ENCODE measurements at places on chromosomes 6 and 20.

GRCh38 chr6:53896196-53896595 is 101.4 kb downstream of the LRRC1 start:
- no peak for DNase-seq

- DNase-seq = no peak
Observed at GRCh38 chr6:1608222-1609040, 1.3 kb upstream of the FOXC1 start.

- DNase-seq = no peak
Observed at GRCh38 chr6:52164319-52165094, 21.7 kb upstream of the IL17A start.

DNA sequence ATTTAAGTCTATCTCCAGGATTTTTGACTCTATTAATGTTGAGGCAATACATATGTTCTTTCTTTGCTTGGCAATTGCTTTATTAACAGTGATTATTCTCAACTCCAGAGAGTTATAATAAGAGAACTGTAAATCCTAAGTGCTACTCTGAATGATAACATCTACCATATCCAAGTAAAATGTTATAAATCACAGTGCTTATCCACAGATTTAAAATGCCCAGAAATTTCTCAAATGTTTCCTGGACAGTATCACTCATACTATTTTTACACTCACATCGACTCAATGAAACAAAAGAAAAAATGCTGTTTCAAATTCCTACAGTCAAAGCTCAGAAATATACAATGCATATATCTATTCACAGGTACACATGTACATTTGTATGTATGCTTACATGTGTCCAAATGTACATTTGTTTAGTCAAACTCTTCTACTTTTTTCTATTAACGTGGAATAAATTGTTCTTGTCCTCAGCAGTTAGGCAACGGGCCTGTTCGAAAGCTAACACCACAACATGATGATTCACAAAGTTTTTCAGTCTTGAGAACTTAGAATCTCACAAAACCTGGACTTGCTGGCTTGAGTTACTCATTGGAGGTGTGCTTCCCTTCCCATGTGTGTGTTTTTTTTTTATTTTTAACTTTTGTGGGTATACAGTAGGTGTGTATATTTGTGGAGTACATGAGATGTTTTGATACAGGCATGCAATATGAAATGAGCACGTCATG is 193.0 kb downstream of the GJA10 start:
- no peak for DNase-seq

DNA sequence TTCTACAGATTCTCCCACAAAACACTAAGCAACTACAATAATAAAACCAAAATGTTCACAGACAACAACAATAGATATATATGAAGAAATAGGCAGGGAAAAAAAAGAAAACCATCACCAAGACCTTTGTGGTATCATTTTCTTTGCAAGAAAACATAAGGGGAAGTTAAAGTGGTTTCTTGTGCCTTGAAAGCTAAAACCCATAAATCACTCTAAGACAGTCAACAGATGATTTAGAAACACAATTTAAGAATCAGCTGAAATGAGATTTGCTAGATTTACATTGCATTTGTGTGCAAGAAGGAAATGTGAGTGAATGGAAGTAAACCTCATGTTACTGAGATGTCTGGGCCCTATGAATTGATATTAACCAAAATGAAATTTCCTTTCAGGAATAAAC is 1265.4 kb upstream of the GJE1 start:
- no peak for DNase-seq

DNA sequence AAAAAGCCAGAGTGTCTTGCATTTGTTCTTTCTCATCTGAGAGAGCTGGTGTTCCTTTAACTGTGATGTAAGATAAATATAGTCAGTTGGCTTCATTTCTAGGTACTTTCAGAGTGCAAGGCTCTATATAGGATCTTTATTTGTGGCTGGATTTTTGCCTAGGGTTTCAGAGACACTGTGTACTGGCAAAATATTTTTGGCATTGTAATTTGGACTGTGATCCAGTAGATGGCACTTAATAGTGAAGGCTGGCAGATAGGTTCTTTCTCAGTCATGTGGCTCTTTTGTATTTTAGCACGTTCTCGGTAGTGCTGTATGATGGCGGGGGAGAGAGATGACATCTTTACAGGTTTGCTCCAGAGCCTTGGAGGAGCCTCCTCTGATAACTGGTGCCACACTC is 26.8 kb upstream of the SLC35B3 start:
- no peak for DNase-seq

DNA sequence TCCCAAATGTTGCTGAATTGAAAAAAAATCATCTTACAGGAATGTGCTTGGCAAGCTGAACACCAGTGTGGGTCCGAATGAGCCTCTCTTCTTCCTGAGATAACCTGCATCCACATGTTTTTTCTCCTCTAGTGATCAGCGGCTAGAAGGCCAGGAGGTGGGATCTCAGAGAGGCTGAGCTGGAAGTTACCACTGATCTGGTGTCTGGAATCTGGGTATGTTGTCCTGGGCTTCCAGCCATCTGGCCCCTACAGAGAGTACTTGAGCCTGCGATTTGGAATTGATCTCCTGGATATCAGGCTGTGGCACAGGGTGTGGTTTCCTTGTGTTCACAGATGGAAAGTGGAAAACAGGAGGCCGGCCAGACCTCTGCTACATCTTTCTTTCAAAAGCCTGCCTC is 35.9 kb downstream of the SULF2 start:
- DNase-seq = no peak

DNA sequence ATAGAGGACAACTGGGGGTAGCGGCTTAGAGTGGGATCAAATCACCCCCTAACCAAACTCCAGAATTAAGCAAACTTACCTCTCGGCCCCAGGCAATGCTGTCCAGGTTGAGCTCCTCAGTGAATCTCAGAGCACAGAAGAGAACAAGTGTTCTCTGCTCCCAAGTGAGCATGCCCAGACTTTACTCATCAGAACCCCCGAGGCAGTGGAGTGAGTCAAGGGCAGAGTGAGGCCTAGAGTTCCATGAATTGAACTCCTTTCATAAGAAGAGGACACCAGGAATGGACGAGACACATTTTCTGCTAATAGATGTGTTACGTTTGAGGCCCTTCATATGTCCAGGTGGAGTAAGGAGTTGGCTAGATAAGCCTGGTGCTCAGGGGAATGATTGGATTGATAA is 134.0 kb upstream of the DTNBP1 start:
- DNase-seq = no peak

- no peak for DNase-seq
Observed at GRCh38 chr6:87922947-87923330, 124.7 kb upstream of the SPACA1 start.

- no peak for DNase-seq
Observed at GRCh38 chr20:25073544-25073943, 8.4 kb downstream of the VSX1 start.

DNA sequence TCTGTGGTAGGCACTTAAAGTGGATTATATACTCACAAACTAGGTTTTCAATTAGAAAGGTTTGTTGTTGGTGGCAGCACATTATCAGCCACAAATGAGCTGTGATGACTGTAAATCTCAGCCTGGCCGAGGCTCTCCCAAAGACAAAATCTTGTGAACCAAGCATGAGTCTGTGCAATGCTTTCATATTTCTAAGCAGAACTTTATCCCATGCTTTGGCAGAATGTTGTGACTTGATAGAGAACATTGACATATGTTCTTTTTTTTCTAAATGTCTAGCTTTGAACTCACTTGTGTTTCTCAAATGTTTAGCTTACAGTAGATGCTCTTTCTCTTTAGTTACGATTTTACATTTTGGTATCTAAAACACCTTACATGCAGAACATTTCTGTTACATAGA is 105.9 kb downstream of the KLHL32 start:
- DNase-seq = no peak

GRCh38 chr6:88403486-88403885 is 237.3 kb upstream of the CNR1 start:
- no peak for DNase-seq

DNA sequence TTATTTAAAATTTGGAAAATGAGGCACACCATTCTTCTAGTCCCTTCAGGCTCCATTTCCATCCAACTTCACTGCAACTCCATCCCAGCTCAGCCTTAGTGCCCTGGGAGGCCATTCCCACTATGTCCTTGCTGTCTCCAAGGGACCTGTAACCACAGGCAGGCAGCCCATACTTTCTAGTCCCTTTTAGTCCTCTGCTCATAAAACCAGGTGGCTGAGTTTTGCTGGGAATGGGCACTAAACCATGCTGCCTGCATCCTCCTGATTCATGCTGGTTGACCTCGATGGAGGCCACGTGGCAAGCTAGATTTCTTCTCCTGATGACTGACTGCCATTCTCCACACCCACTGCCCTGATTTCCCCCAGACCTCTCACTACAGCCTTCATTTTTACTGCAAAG is 27.5 kb upstream of the MYMX start:
- no peak for DNase-seq

- no peak for DNase-seq
Observed at GRCh38 chr20:4721719-4722118, at the start of gene PRND. Gene PRND (plus strand): TSS chr20:4721909. CDS start chr20:4724552, 2,643 bp downstream.

DNA sequence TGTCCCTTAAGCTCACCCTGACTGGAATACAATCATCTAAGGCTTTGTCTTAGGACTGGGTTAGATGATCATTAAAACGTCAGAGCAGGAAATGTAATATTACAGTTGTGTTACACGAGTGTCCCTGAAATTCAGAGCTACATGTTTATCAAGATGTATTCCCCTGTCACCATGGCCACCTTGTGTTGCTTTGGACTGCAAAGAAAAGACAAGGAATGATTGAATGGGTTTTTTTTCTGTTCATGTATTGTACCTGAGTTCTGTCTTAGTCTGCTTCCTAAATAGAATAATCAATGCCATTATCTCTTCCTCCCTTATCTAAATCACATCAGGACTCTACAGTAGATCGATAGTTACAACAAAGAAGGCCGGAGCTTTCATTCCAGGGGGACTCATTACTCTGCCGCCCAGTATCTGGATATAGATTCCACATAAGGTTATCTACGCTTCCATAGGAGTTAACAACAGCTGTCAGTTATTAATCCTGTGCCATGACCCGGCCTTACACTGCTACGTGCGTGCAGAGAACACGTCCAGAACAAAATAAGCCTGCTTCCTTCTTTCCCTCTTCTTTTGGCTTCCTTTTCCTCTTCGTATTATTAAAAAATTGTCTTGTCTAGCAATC is 274.1 kb upstream of the SASH1 start:
- no peak for DNase-seq

GRCh38 chr20:33677991-33678702 is 3.9 kb upstream of the NECAB3 start:
- DNase-seq = no peak

DNA sequence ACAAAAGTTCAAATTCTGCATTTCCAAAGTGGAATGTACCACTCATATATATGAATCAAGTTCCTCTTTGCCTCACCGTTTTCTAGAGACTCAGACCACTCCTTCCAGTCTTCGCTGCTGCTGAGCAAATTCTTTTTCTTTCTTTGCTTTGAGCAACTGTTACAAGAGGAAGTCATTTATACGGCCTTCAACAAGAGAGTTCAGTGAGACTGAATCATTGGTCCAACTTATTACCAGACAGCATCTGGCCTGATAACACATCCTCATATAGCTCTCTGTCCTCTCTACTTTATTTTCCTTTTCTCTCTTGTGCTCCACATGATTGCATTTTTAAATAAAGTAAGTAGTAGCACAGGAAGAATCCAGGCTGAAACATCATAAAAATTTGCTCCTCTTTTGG is 652.7 kb downstream of the PHF3 start:
- DNase-seq = no peak

Measured in stimulated activated CD8-positive, alpha-beta memory T cell treated with anti-CD3 and anti-CD28 coated beads, Interleukin-2, amount 100 ng/mL, for 1 hour (primary cell).